ENCODE measurements at places on chromosomes 2 and 18.

- no peak for DNase-seq
These were observed 10.4 kb downstream of the RNF152 start for GRCh38 chr18:61882296-61883004.

GRCh38 chr18:76691800-76692199 lies 130.6 kb upstream of the ZNF236 start:
- DNase-seq = no peak

DNA sequence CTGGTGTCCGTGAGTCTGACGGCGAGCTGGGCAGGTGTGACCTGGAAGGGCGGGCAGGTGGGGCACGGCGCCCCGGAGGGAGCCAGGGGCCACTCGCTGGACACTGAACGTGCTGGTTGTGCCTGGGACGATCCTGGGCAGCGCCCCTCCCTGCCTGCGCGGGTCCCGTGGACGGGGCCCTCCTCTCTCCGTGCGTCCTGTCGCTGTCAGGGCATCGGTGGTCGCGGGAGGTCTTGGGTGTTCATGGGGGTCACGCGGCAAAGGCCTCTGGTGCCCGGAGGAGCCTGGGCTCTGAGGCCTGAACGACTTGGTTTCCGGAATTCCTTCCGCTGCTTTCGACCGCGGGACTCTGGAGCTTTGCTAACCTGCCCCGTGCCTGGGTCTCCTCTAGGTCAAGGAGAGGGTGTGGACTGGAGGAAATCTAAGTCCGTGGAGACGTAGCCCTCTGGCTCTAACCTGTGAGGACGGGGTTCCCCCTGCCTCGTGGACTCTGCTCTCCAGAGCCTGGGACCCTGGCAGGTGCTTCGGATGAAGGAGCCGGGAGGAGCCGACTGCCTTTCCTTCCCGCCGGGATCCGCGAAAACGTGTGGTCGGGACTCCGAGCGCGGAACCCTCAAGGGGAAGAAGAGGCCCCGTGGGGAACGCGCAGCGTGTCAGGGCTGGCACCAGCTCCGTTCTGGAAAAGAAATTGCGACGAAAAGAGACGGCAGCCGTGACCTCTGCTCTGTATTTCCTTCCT lies 14.7 kb downstream of the SOX11 start:
- DNase-seq = no peak

DNA sequence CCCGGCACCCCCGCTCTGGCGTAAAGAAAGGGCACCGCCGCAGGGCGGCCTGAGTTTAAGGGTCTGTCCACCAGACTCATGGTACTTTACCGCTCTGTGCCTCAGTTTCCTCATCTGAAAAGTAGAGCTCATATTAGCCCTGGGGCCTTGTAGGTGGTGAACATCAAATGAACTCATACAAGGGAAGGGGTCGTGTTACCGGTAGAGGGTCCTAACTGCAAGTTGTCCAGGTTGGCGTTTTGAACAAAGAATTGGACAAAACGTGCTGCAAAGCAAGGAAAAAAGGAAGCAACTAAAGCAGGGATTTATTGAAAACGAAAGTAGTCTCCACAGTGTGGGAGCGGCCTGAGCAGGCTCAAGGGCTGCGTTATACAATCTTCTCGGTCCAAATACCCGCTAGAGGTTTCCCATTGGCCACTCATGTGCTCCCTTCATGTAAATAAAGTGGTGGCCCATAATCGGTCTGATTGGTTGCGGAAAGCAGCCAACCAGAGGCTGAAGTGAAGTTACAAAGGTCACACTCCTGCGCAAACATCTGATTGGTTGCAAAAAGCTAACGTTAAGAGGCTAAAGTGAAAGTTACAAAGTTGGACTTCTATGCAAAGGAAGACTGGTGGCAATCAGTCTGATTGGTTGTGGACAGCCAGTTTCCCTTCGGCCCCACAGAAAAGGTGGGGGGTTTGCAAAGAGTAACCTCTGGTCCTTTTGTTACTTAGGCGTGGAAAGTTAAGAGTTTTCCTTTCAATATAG lies 80.7 kb upstream of the LDLRAD4 start:
- DNase-seq = no peak

- no peak for DNase-seq
These were observed 132.8 kb downstream of the STK39 start for GRCh38 chr2:168114619-168115018.

DNA sequence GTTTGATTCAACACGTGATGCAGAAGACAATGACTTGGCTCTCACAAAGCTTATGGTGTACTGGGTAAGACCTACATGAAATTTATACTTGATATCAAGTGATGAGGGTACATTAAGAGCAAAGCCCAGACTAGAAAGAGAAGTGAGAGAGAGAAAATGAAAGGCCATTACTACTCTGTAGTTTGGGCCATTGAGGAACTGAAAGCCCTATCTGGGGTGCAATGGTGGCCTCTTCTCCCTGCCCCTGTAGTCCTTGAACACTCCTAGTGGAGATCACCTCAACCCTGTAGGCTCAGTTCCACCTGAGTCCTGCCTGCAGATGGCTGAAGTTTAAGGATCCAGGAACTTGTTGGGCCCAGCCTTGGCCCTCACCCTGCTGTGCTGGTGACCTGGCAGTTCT lies 569.8 kb upstream of the MEX3C start:
- no peak for DNase-seq

DNA sequence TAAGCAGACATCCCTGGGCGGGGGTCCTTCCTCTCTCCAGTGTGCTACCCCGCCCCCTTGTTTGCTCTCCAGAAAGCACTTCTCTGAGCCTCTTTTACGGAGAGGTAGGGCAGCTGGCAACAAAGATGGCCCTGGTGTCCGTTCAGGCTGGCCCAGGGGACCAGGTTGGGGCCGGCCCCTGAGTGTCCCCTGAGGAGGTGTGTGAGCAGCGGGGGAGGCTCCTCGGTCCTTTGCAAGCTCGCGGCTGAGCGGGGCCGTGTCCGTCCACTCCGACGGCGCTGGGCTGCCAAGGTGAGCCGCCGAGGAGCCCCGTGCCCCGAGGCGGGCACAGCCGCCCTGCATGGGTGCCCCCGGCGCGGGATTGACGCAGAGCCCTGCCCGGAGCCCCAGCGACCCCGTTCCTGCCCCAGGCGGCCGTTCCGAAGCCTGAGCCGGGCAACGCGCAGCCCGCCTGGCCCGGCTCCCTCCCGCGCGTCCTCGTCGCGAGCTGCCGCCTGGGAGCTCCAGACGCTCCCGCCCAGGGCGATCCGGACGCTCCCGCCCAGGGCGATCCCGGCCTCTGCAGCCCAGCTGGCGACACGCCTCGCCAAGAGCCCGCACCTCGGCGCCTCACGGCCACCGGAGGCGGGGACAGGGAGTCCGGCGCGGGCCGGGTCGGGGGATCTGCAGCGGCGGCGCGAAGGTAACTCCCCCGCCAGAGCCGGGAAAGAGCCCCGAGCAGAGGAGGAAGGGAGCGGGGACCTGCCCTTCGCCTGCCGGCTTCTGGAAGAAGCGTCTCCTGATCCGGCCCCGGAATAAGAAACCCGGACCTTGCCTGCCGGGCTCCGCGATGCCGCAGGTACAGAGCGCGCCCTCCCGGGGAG lies at the start of gene PROKR1:
TSS of gene PROKR1 (plus strand) at position 569 of the 863 bp plus-strand sequence. CDS start 2,243 bp downstream, outside the sequence.
- DNase-seq = no peak

DNA sequence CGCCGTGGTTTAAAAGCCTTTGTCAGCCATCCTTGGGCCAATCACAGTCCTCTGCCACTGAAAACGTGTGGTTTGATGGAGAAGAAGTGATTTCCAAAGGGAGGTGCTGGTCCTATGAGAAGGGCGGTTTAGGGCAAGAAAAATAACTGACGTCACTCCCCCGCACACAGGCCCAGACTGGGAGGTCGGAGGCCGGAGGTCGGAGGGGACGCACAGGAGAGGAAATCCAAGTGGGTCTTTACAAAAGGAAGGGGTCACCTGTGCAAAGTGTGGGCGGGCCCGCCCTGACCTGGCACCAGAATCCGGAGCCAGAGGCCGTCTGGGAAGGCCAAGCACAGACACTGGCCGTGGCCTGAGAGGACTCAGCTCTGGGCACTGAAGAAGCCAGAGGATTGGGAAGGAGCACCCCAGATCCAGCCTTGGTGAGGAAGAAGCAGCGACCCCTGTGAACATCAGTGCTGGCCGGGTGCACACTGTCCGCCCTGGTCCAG lies 18.0 kb upstream of the KCNG2 start:
- DNase-seq = no peak

- DNase-seq = no peak
These were observed 113.9 kb upstream of the CCDC68 start for GRCh38 chr18:55073116-55073515.

- DNase-seq = no peak
These were observed 196.6 kb upstream of the COPS8 start for GRCh38 chr2:236888794-236889780.

DNA sequence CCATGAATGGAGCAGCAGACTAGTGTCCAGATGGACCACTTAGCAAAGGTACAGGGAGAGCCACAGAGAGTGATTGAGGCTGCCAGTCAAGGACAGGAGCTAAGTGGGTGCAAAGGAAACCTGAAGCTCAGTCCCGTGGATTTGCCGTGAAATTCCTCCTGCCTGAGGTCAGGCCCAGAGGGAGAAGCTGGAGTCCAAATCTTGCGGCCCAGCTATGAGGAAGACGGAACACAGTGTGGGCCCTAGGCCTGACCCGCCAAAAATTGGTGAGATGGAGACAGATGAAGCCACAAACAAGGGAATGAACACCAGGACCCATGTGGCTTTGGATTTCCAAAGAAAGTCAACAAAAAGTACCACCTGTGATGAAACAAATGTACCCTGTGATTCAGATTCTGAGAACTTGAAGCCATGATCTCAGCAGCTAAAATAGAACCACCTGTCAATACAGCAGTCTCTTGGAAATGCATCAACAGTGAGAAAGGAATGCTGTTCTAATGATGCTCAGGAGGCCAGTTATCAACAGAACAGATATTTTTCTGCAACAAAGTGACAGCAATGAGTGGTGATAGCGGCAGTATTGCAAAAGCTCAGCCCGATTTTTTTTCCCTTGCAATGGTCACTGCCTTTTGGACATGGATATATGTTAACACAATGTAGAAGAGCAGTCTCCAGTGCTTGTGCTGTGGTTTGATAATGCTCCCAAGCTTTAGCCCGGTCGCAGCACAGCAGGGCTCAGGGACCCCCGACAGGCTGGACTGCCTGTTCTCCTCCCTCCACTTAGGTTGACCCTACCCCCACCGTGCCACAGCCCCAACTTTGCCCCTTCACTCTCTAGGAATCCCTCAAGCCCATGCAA lies 10.7 kb downstream of the COL6A3 start:
- peak; percentile 49 for DNase-seq

DNA sequence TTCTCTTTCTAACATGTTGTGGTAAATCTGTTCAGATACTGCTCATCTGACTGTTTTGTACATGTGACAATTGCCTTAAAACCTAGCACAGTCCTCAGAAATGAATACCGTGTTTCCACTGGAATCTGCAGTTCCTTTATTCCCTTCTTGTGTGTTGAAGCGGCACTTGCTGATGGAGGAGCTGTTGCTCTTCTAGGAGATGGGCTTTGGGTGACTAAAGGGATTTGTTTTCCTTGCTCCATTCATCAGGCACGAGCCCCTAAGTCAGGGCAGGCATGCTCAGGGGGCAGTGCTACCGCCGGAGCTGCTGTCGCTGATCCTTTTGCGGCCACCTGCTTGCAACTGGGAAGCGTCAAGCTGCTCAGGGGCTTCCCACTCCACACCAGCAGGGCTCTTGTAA lies 32.5 kb upstream of the CEP68 start:
- DNase-seq = no peak

DNA sequence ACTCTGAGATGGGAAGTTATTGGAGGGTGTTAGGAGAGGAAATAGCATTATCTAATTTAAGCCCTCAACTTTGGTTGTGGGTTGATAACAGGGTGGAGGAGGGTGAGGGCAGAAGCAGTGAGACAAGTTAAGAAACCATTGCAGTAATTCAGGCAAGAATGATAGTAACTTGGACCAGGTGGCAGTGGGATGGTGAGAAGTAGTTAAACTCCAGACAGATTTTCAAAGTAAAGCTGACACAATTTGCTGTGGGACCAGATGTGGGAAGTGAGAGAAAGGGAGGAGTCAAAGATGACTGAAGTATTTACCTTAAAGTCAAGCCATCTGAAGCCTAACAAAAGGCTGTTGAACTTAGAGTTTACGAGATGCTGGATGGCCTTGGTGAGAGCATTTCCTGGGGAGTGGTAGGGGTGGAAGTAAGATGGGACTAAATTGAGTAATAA lies 163.2 kb upstream of the KLF7 start:
- no peak for DNase-seq

GRCh38 chr2:5694306-5694705 lies 2.1 kb downstream of the SOX11 start:
- no peak for DNase-seq

DNA sequence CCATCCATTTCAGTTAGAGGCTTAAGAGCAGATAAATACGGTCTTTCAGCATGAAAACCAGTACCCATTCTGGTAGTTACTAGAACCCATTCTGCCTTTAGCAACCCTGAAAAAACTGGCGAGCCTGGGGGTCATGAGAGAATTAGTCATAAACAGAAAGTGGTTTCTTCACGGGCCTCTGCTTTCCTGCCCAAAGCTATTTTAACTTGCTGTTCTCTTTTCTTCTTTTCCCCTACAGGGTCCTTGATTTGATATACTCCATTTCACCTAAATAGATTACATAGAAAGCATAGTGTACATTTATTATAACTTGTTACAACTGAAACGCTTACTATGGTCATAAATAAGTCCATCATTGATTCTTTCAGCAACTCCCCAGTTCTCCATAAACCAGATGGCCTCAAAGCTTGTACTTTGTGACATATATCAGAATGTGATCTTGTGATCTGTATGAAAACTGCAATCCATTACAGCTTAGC lies 48.3 kb downstream of the WDFY1 start:
- DNase-seq = no peak

DNA sequence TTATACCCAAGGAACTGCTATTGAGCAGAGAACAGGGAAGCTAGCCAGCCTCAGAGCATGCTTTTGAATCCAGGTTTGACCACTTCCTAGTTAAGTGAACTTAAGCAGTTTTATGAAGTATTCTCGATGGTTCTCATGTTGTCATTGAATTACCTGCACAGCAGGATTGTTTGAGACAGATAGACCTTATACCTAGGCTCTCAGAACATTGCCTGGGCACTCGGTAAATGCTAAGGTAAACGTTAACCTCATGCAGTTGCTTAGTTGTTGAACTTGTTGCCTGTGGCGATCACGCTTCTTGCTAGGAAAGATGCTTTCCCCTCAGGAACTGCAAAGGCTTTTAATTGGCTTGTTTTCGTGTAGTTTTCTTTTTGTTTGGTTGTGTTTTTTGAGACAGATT lies 34.0 kb upstream of the CHMP1B start:
- DNase-seq = no peak

DNA sequence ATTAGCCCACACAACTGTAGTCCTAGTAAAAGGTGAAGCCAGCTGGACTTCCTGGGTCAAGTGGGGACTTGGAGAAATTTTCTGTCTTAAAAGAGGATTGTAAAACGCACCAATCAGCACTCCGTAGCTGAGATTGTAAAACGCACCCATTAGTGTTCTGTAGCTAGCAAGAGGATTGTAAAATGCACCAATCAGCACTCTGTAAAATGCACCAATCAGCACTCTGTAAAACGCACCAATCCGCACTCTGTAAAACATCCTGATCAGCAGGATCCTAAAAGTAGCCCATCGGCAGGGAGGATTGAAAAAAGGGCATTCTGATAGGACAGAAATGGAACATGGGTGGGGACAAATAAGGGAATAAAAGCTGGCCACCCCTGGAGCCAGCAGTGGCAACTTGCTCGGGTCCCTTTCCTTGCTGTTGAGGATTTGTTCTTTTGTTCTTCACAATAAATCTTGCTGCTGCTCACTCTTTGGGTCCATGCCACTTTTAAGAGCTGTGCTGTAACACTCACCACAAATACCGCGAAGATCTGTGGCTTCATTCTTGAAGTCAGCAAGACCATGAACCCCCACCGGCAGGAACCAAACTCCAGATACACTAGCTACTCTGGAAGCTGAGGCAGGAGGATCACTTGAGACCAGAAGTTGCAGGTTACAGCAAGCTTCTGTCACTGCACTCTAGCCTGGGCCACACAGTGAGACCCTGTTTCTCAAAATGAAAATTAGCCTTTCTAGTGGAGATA lies 102.6 kb downstream of the HS6ST1 start:
- no peak for DNase-seq
